ENCODE measurements at places on chromosomes 16 and 17.

- no peak for DNase-seq
These were observed 26.2 kb downstream of the IL21R start for GRCh38 chr16:27428026-27428785.

GRCh38 chr17:55405600-55405999 is 16.0 kb downstream of the MMD start:
- no peak for DNase-seq

- no peak for DNase-seq
These were observed 22.3 kb upstream of the MPRIP start for GRCh38 chr17:17019891-17020456.

DNA sequence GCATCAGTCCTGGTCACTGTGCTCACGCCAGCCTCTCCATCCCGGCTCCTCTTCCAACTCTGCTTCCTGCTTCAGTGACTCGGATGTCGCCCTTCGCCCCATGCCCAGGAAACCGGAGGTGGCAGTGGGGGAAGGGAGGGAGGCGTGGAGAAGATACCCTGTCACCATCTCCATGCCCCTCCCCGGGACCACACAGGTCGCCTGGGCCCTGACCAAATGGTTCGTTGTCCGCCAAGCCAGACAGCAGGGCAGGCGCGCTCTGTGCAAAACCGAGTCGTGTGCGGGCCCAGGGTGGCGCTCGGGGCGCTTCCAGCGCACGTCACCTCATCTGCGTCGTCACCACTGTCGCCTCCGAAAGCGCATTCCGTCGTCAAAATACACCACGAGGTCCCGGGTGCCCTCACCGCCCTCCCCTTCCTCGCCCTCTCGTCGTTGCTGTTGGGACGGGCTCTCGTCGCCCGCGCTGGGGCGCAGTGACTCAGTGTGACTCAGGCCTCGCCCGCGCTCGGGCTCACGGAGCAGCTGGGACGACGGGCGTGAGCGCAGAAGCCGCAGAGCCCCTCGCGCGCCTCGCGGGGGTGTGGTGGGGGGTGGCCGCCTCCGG is 39.2 kb downstream of the ZNF778 start:
- DNase-seq = no peak

GRCh38 chr16:70410734-70411133 is 28.2 kb downstream of the ST3GAL2 start:
- DNase-seq = no peak

DNA sequence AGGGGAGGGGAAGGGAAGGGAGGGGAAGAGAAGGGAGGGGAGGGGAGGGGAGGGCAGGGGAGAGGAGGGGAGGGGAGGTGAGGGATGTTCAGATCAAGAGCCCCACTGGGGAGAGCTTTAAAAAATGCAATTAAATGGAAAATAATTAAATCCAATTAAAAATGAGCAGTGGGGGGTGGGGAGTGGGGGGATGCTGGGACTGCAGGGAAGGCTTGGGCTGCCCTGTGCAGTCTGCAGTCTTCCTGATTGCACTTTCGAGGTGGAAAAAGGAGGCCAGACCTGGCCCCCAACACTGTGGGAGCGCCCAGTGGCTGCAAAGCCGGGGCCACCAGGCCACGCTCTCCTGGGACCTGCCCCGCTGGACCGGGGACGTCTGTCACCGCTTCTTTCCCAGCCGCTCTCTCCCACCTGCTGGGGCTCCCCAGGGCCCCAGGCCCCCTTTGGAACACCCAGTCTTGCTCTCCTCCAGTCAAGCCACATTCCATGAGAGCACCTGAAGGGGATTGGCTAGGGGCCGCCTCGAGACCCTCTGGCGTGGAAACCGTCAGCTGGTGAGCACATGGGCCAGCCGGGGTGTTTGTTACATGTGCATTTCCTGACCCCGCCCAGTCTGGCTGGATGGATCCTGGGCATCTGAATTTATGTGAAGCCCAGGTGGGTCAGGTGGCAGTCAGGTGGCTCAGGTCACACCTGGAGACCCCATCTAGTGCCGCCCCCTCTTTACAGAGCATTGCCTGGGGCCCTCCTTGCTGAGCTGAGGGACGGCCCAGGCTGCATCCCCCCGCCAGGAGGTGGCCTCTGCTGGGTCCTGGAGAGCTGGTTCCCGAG is 37.6 kb upstream of the CBFA2T3 start:
- no peak for DNase-seq

- DNase-seq = no peak
These were observed 100.4 kb upstream of the FA2H start for GRCh38 chr16:74874912-74875546.

DNA sequence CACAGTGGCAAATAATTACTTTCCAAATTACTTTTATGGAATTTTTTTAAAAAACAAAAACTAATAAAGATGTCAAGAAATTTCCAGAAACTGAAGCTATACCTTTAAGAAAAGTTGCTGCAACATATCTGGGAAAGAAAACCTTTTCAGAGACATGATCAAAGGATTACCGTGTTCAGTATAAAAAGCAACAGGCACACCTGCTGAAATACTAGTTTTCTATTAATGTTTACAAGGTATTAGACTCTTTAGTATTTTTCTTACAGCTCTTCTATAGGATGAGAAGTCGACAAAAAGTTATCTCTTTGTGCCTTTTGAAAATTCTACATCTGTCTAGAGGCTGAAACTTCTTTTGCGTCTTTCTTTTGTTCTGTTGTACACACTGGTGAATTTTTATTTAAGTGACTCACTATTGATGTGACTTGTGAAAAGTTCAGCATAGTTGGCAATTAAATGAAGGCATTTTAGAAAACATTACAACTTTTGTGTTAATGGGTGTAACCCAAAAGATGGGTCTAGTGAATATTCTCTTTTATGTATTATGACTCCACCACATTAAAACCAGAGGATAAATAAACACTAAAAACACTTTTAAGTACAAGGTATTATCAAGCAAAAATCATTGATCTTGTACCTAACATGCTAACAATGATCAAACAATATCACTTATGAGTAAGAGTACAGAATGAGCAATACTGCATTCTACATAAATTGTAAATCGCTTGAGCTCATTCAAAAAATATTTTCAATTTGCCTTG is 23.8 kb downstream of the NACA2 start:
- no peak for DNase-seq

GRCh38 chr16:56384074-56384721 is 41.1 kb downstream of the AMFR start:
- no peak for DNase-seq

- no peak for DNase-seq
These were observed 164.5 kb upstream of the CHMP6 start for GRCh38 chr17:80826955-80827645.

DNA sequence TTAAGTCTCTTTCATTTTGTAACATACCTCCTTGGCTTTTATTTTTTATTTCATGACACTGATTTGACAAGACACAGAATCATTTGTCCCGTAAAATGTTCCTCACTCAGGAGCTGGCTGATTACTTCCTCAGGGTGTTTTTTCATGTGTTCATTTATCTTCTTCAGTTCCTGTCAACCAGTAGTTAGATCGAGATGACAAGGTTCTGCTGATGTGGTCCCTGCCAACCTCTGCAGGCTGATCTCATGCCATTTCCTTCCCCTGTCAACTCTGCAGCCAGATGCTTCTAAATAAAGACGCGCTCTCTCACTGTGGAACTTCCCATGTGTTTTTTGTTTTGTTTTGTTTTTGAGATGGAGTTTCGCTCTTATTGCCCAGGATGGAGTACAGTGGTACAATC is 8.1 kb upstream of the CXCL16 start:
- no peak for DNase-seq

- DNase-seq = no peak
These were observed 121.2 kb downstream of the ASIC2 start for GRCh38 chr17:33171931-33172330.

DNA sequence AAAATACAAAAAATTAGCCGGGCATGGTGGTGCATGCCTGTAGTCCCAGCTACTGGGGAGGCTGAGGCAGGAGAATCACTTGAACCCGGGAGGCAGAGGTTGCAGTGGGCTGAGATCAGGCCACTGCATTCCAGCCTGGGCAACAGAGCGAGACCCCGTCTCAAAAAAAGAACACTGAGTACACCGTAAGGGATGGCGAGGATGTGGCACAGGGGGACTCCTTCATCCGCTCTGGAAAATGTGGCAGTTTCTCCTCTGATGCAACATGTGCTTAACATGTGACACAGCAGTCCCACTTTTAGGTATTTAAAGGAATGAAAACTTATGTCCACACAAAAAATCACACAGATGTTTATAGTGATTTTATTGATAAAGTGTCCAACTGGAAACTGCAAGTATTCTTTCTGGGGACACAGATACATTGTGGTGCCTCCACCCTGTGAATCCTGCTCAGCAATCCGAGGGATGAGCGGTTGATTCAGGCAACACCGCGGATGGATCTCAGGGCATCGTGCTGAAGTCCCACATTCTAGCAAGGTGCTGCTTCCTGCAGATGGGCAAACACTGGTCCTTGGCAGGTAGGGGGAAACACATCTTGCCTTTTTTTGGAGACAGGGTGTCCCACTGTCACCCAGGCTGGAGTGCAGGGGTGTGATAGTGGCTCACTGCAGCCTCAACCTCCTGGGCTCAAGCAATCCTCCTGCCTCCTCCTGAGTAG is 3.5 kb upstream of the C16orf95 start:
- no peak for DNase-seq

- no peak for DNase-seq
These were observed 190.4 kb downstream of the WWOX start for GRCh38 chr16:78289844-78290277.

GRCh38 chr17:39679521-39680192 is 8.2 kb downstream of the PGAP3 start:
- no peak for DNase-seq

- DNase-seq = no peak
These were observed 32.9 kb downstream of the WDR45B start for GRCh38 chr17:82615084-82616020.

DNA sequence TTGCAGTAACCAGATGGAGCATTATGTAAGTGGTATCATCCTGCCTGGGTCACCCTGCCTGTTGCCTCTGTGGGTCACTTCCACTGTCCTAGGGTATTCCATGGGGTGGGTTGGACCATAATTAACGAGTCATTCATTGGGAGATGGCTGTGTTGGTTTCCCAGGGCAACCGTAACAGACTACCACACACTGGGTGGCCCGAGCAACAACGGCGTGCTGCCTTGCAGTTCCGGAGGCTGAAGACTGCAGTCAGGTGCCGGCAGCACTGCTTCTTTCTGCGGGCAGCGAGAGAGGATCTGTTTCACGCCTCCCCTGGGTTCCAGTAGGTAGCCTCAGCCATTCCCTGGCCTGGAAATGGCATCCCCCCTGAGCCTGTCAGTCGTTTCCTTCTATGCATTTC is 28.9 kb upstream of the CMIP start:
- no peak for DNase-seq

GRCh38 chr16:26667307-26667706 is 399.4 kb upstream of the C16orf82 start:
- no peak for DNase-seq

- no peak for DNase-seq
These were observed 384.1 kb upstream of the CCL2 start for GRCh38 chr17:33870936-33871335.

- DNase-seq = peak; percentile 16
These were observed 2.8 kb upstream of the PRKAR1A start for GRCh38 chr17:68509141-68510057.

DNA sequence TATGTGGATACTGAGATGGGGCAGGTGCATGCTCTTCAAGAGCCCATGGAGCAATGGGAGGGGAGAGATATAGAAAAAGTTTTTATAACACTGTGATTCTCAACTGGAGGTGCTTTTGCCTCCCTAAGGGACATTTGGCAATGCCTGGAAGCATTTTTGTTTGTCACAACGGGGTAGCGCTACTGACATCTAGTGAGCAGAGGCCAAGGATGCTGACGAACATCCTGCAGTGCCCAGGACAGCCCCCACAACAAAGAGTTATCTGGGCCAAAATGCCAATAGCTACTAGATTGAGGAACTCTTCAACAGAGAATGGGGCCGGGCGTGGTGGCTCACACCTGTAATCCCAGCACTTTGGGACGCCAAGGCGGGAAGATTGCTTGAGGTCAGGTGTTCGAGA is 67.2 kb upstream of the CLEC3A start:
- no peak for DNase-seq

DNA sequence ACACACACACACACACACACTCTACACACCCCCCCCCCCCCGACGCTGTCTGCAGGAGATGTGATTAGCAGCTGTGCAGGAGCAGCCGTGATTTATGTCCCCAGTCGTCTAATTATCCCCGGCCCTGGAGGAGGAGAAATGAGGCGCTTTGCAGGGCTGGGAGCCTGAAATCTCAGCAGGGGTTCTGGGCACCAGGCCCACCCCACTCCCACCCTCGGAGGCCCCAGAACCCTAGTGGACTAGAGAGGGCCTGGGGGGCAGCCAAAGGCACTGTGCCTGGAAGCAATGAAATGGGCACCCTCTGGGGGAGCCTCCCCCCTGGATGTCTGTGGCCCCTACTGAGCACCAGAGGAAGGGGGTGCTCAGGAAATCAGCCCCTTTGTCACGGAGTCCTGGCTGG is 134.2 kb upstream of the CIBAR2 start:
- DNase-seq = no peak

- no peak for DNase-seq
These were observed 235.7 kb downstream of the NTN1 start for GRCh38 chr17:9256751-9257629.

- DNase-seq = no peak
These were observed 4.8 kb downstream of the MLYCD start for GRCh38 chr16:83903751-83904150.

- DNase-seq = no peak
These were observed 15.0 kb downstream of the TOP2A start for GRCh38 chr17:40402668-40403067.

DNA sequence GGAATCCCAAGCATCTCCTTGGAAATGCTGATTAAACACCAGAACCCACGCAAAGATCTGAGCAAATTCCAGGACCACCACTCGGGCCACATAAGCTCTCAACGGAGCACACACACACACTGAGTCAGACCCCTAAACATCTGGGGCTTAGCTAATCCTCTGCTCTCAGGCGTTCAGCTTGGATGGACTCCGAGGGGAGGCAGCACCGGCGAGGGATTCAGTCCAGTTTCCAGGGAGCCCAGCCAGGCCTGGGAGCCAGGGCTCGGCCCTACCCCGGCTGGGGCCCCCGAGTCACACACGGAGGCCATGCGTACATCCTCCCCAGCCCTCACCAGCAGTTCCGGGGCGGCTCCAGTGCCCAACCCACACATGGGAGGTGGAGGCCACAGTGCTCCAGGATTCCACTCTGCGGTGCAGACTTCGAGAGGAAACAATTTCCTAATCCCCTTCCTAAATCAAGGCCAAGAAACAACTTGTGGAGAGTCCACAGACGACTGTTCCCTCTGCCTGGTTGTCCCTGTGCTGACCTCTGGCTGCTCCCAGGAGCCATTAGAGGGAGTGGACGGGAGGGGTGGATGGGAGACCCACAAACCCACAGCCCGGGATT is 70.5 kb downstream of the GAS7 start:
- DNase-seq = no peak

DNA sequence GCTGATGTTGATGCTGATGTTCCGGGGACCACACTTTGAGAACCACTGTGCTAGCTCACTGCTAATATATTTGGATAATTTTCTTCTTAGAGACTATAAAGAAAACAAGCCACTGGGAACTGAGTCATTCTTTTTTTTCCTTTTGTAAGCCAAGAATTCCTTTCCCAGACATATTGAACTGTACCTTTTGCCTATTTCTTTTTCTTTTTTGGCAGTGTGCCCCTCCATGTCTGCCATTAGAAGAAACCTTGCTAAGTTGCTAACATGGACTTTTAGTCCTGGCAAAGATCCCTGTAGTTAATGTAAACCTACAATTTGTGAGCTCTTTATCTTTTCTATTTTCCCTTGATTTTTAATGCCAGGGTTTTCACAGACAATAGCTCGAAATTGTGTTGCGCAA is 17.3 kb upstream of the ERCC4 start:
- no peak for DNase-seq

- no peak for DNase-seq
These were observed 28.5 kb upstream of the SLC7A5 start for GRCh38 chr16:87897521-87898505.
